ENCODE measurements at places on chromosomes 7 and 10.

DNA sequence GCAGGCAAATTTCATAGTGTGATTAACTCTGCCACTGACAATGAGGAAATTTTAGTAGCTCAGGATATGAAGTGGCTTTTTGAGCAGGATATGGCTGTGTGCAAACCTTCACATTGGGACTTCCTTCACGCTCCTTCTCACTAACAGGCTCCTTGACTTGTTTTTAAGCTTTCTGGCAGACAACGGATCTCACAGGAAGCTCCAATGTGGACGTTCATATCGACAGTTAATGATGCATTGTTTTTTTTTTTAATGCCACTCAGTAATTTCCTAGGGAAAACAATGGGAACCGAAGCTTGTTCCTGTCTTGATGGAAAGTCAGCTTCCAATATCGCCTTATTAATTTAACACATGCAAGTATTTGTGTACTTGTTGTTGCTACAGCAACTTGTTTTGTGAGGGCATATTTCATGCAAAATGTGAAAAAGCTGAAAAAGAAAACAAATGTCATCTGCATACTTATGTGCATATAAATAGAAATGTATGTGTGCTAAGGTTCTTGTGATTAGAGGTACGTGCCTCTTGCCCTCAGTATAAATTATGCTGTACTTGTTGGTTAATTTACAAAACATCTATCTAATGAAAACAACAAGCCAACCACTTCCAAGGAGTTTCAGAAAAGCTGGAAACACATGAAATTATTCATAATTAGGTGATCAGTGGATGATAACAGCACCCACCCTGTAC is 84.7 kb downstream of the NRP1 start:
- no peak for DNase-seq

GRCh38 chr10:2925631-2926030 is 141.7 kb upstream of the PFKP start:
- no peak for DNase-seq

DNA sequence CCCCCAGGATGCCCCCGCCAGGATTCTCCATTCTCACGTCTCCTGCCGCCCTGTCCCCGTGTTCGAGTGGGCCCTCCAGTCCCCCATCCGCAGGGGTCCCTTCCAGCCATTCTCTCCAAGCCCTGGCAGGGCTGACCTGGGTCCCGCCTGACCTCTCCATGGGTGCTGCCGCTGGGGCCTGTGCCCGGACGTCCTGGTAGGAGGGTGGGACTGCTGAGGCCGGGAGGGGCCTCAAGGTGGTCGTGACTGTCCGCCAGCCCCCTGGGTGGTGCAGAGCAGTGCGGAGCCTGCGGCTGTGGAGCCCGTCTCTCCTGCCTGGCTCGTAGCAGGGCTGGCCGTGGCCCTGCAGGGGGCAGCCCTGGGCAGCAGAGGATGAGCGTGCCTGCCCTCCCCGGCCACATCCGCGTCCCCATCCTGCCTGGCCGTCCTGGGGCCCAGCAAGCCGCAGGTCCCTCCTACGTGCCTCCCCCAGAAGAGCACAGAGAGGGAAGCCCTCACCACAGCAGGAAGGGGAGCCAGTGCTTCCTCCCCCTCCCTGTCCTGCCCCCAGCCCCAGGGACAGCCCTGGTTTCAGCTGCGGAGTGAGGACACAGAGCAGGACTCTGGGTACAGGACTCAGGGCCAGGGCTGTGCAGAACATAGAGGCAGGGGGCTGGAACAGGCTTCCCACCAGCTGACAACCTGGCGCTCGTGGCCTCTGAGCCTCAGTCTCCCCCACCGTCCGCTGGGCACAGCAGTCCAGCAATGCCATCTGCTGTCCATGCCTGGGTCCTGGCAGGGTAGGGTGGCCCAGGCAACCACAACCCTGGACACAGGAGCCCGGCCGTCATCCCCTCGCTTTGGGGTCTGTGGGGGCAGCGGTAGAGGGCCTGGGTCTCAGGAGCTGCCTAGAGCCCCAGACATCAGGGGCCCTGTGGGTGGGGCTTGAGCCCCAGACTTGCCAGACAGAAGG is 1.5 kb upstream of the GRIFIN start:
- peak; percentile 87 for DNase-seq

GRCh38 chr7:95867309-95867708 is 95.0 kb downstream of the DYNC1I1 start:
- no peak for DNase-seq

- no peak for DNase-seq
Observed at GRCh38 chr10:48536156-48536500, 68.7 kb downstream of the ARHGAP22 start.
